SK-N-SH (cell line): ENCODE measurements at places on chromosomes 2 and 18. TPM values are rescaled to one million over a fixed set of nuclear protein-coding genes. Genes with fewer than 3 reads are reported as not detected.

GRCh38 chr18:48944634-48945033, 6.1 kb downstream of the SMAD7 start:
- no peak for DNase-seq

GRCh38 chr18:58446391-58447060, 182.4 kb downstream of the ALPK2 start:
- no peak for DNase-seq

- no peak for DNase-seq
These were observed 80.9 kb downstream of the ASAP2 start for GRCh38 chr2:9287400-9288045.

DNA sequence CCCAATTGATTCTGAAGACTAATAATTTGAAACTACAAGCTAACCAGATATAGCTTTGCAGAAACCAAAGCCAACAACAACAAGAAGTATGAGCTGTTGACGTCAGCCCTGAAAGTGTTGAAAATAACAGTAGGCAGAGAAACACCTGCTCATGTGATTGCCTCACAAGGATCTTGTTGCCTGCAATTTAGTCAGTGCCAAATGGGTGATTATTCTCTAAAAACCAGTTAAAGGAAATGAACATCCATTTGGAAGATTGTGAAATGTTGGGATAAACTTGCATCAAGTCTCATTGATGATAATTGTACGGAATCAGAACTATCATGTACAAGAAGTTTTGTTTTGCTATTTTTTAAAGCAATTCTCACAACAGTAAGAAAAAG, 2.8 kb downstream of the CYTIP start:
- DNase-seq: no peak

- DNase-seq: no peak
These were observed 111.7 kb upstream of the KLHL14 start for GRCh38 chr18:32884543-32884942.

DNA sequence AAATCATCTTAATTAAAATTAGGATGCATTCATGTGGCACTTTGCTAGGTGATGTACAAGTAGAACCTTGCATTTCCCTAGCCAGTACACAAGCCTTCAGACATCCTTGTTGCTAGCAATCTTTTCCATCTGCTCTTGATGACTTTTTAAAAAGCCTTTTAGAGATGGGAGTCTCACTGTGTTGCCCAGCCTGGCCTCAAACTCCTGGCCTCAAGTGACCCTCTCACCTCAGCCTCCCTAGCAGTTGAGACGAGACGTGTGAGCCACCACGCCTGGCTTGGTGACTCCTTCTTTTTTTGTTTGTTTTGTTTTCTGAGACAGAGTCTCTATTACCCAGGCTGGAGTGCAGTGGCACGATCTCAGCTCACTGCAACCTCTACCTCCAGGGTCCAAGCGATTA, 1.7 kb upstream of the CCDC88A start:
- DNase-seq: no peak

GRCh38 chr18:79853303-79853992, 55.7 kb downstream of the KCNG2 start:
- DNase-seq: no peak

GRCh38 chr18:56861244-56861643, 210.1 kb downstream of the WDR7 start:
- DNase-seq: no peak

GRCh38 chr2:4951368-4951767, 740.8 kb upstream of the SOX11 start:
- DNase-seq: no peak

GRCh38 chr2:119735565-119735964, 24.2 kb upstream of the PTPN4 start:
- no peak for DNase-seq

DNA sequence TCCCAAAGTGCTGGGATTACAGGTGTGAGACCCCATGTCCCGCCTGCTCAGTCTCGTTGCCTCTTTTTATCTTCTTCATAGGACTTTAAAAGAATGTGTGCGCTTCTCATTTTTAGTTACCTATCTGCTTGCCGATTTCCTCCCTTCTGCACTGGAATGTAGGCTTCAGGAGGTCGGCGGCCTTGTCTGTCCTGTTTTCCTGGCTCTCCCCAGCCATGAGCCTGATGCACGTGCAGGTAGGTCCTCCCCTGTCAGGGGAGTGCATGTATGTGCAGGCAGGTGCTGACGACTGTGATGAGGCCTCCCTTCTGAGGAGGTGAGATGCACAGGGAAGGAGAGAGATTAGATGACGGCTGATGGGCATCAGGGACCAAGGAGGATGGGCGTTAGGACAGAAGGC, 13.6 kb upstream of the ATP6V1C2 start:
- DNase-seq: no peak

DNA sequence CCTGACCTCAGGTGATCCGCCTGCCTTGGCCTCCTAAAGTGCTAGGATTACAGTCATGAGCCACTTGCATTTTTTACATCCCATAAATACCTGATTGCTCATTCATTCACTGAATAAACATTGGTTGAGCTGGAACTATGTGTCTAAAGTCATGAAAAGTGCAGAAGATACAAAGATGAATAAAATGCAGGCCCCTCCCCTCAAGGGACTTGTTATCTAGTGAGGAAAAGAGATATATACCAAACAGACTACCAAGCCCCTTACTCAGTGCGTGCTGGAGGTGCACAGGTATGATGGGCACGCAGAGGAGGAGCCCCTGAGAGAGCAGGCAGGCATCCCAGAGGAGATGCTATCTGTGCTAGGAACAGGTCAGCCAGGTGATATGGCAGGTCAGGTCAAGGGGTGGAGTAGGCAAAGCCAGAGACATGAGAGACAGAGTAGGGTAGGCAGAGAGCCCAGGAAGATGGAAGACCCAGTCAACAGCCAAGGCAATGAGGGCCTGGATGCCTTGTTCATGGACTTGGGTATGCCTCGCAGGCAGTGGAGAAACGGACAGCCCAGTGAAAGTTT, 7.7 kb downstream of the FHL2 start:
- DNase-seq: no peak

- peak; percentile 99 for DNase-seq
These were observed at the start of gene CFAP53 for GRCh38 chr18:50266248-50266704. Gene CFAP53 (minus strand): TSS chr18:50266495. CDS start chr18:50266404, 91 bp downstream.

- no peak for DNase-seq
These were observed 252.1 kb upstream of the COPS8 start for GRCh38 chr2:236833501-236834073.

DNA sequence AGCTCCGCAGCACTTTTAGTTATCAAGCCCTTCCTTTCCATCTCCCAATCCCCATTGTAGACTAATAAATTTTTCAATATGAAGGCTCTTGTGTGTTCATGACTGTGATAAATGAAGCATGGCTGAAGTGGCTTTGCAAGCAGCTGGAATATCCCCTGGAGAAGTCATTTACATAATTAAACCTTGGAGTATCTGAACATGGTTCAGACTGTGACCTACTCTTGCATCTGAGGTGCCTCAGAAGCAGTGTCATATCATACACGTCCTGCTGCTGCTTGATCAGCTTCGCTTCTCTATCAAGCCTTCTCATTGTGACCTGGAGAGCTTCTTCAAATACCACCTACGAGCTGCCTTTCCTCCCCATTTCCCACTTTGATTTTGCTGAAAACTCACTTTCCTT, 48.4 kb upstream of the ZNF397 start:
- DNase-seq: no peak

GRCh38 chr18:34049511-34049910, 175.2 kb downstream of the NOL4 start:
- no peak for DNase-seq

- DNase-seq: no peak
These were observed 27.2 kb upstream of the MYCN start for GRCh38 chr2:15913146-15913545.

- no peak for DNase-seq
These were observed 47.0 kb downstream of the CYP27C1 start for GRCh38 chr2:127173057-127173456.

DNA sequence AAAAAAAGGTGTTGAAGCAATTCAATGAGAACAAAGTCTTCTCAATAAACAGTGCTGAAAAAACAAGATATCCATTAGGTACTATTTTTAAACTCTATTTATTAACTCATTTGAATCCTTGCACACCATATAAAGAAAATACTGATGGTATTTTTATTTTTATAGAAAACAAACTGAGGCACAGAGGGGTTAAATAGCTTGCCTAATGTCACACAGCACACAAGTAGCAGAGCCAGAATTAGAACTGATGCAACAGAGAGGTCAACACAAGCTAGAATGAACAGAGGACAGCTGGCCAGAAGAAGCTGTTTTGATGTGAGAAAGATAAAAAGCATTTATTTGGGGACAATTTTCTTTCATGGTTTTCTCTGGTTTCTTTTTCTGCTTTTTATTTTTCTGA, 99.4 kb upstream of the RGPD4 start:
- DNase-seq: no peak

GRCh38 chr2:190881084-190881597, 520 bp downstream of the GLS start:
- DNase-seq: peak; percentile 64

- no peak for DNase-seq
These were observed 43.0 kb upstream of the GTF2A1L start for GRCh38 chr2:48574353-48575287.

GRCh38 chr2:127799926-127800325, 11.0 kb downstream of the WDR33 start:
- no peak for DNase-seq

- no peak for DNase-seq
These were observed 259.6 kb upstream of the PIK3C3 start for GRCh38 chr18:41695441-41695840.

GRCh38 chr18:75538727-75539126, 111.2 kb upstream of the SMIM21 start:
- DNase-seq: no peak

GRCh38 chr18:60202708-60203107, 169.9 kb downstream of the MC4R start:
- no peak for DNase-seq

GRCh38 chr18:56563568-56563967, 74.8 kb downstream of the TXNL1 start:
- no peak for DNase-seq

GRCh38 chr2:224004105-224004695, 34.9 kb downstream of the SERPINE2 start:
- DNase-seq: no peak

The POTEC gene
- not detected in 2 replicates for polyA plus RNA-seq

The VAMP5 gene
- polyA plus RNA-seq: 9.8 and 12.0 TPM in 2 replicates

The PARD6G gene
- polyA plus RNA-seq: 4.0 and 4.3 TPM in 2 replicates

The TTC31 gene
- 27.9 and 38.0 TPM in 2 replicates for polyA plus RNA-seq

The EPHA4 gene
- polyA plus RNA-seq: 0.73 and 0.90 TPM in 2 replicates

The GPR45 gene
- polyA plus RNA-seq: not detected in 2 replicates

The SLC11A1 gene
- polyA plus RNA-seq: 0.26 and 0.31 TPM in 2 replicates

The KHK gene
- polyA plus RNA-seq: 6.5 and 10.3 TPM in 2 replicates

The DAW1 gene
- 1.2 and 2.4 TPM in 2 replicates for polyA plus RNA-seq
